K562 (cell line): ENCODE measurements at places on chromosomes 7 and 10. TPM values are rescaled to one million over a fixed set of nuclear protein-coding genes. Genes with fewer than 3 reads are reported as not detected.

OR2A42 gene
- polyA plus RNA-seq: not detected in 2 replicates

RARRES2 gene
- 0.23 TPM in 1 of 2 replicates, not detected in the other for polyA plus RNA-seq

SKAP2 gene
- polyA plus RNA-seq: 4.6 and 5.5 TPM in 2 replicates

DEPP1 gene
- polyA plus RNA-seq: 0.21 and 0.26 TPM in 2 replicates
